ENCODE measurements at places on chromosomes 12 and 14. TPM values are rescaled to one million over a fixed set of nuclear protein-coding genes. Genes with fewer than 3 reads are reported as not detected.

GRCh38 chr14:94376976-94377865, 11.2 kb downstream of the SERPINA1 start:
- no peak for DNase-seq

- no peak for DNase-seq
Observed at GRCh38 chr14:81319314-81319713, 80.8 kb downstream of the STON2 start.

DNA sequence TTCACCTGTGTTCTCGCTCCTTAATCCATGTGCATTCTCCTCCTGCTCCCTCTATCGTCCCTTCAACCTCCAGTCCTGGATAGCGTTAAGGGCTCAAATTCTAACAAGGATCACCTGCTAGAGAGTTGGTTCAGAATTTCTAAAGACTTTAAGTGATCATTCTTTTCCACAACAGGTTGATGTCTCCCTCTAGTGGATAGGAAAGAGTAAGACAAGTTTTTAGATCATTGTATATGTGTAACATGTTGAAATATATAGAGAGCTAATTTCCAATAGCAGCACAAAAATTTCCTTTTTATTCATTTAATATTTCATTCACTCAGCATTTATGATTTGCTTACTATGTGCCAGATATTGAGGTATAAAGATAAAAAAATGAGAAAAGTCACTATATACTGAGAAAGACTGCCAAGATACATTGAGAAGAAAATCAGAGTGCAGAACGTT, 9.3 kb upstream of the ESR2 start:
- no peak for DNase-seq

DNA sequence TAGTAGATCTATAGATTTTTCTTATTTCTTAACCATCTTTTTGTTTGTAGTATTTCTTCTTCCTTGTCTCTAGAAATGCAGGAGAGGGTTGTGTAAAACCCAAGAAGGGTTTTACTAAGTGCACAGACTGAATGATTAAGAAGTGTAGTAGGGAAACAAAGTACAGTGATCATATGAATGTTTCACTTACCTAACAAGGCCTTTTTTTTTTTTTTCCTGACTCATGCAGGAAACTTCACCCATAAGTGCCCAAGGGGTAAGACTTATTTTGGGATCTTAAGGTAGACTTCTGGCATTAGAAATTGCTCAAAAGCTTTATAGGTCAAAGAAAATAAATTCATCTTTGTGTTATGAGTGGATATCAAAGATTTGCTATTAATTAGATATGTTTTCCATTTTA, 10.2 kb downstream of the SCN8A start:
- DNase-seq, result no peak

DNA sequence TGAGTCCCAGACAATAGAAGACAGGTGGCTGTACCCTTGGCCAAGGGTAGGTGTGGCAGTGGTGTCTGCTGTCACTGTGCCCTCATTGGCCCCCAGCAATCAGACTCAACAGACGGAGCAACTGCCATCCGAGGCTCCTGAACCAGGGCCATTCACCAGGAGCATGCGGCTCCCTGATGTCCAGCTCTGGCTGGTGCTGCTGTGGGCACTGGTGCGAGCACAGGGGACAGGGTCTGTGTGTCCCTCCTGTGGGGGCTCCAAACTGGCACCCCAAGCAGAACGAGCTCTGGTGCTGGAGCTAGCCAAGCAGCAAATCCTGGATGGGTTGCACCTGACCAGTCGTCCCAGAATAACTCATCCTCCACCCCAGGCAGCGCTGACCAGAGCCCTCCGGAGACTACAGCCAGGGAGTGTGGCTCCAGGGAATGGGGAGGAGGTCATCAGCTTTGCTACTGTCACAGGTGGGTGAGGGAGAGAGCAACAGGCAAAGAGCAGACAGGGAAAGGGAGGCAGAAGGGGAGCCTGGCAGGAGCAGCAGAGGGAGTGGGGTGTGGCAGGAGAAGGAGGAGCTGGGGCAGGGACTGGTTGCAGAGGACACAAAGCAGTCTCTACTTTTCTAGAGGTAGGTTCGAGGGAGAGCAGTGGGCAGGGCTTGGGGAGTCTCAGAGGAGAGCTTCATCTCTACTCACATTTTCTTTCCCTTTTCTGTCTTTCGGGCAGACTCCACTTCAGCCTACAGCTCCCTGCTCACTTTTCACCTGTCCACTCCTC, 452 bp downstream of the INHBE start:
- no peak for DNase-seq

DNA sequence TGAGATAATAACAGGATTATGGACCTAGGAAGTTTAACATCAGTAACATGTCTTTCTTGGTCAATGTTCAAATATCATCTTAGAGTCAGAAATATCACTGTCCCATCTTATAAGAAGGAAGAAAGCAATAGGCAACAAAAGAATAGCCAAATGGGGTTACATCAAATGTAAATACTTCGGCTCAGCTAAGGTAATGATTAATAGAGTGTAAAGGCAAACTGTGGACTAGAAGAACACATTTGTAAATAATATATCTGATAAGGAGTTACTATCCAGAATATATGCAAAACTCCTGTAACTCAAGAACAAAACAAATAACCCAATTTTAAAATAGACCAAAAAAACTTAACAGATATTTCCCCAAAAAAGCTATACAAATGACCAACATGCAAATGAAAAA, 630.3 kb downstream of the RPS29 start:
- DNase-seq, result no peak

The CISTR gene
- total RNA-seq, result not detected

DNA sequence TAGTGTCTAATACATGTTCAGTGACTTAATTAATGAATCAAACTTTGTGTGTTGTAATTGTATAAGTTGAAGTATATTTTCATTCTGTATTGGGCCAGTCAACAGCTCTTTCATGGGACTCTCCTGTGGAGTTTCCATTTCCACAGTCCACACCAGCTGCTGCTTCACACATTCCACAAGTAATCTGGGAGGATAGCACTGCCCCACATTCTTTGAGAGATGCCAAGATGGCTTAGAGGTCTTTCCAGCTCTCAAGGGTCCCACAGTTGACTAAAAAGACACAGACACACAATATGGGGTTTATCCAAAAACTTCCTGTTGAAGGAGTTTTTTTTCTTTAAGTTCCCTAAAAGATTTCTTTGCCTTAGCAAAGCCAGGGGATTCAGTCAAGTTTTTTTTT, 408.3 kb downstream of the AACS start:
- no peak for DNase-seq

The KRT80 gene
- total RNA-seq, result 5.5 TPM

The C12orf54 gene
- total RNA-seq, result not detected

- no peak for DNase-seq
Observed at GRCh38 chr14:70995671-70996070, 88.4 kb downstream of the PCNX1 start.

- DNase-seq, result no peak
Observed at GRCh38 chr12:12872934-12873275, 18.5 kb upstream of the GPRC5A start.

The CDC42BPB gene
- 63.7 TPM for total RNA-seq

Data from omental fat pad (tissue), 4 donors.